HTR-8/SVneo (cell line): ENCODE measurements at places on chromosomes 16 and 17.

- DNase-seq: peak; percentile 55
Measured at GRCh38 chr16:70250748-70251628, 752 bp downstream of the EXOSC6 start.

DNA sequence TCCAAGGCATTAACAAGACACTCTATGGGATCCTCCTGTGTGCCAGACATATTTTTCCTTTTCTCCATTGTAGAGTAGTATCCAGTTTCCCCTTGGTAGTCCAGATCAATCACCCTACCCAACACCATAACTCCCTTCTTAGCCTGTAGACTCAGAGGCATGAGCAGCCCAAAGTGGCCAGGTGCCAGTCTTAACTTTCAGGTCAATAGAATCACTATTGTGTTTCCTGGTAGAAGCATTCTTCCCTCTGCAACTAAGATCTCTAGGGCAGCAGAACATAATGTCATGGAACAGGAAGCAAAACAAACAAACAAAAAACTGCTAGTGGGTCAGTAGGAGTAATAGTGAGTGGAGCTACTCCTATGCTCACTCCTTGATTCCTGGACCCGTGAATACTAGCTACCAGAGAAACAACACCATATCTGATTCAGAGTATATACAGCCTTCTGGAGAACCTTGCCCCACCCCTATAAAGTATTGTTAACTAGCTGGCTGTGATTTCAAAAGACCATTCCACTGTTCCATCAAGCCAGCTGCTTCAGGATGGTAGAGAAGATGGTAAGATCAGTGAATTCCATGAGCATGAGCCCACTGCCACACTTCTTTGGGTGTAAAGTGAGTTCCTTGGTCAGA is 11.2 kb upstream of the CLEC19A start:
- no peak for DNase-seq

DNA sequence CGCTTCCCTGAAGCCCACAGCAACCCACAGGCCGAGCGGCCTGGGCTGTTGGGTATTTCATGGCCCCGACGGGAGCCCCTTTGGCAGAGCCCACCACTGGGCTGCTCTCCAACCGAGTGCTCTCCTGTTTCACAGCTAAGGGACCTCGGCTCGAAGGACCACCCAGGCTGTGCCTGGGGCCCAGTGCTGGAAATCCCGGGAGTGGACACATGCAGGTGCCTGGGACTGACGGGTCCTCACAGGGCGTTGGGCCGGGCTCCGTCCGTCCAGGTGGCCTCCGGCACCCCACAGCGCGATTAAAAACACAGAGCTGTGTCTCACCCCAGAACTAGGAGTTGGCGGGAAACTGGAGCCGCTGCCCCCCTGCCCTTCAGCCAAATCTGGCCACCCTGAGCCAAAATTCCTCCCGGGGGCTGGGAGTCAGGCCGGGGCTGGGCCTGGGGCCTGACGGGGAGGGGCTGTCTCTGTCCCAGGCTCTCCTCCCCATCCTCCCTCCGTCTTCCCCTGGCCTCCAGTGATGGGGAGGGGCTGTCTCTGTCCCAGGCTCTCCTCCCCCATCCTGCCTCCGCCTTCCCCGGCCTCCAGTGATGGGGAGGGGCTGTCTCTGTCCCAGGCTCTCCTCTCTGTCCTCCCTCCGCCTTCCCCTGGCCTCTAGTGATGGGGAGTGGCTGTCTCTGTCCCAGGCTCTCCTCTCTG is 14.1 kb downstream of the UTS2R start:
- DNase-seq: no peak

GRCh38 chr17:32852811-32853210 is 24.1 kb downstream of the MYO1D start:
- no peak for DNase-seq

GRCh38 chr17:77189148-77189547 is 48.4 kb downstream of the SEC14L1 start:
- DNase-seq: no peak

DNA sequence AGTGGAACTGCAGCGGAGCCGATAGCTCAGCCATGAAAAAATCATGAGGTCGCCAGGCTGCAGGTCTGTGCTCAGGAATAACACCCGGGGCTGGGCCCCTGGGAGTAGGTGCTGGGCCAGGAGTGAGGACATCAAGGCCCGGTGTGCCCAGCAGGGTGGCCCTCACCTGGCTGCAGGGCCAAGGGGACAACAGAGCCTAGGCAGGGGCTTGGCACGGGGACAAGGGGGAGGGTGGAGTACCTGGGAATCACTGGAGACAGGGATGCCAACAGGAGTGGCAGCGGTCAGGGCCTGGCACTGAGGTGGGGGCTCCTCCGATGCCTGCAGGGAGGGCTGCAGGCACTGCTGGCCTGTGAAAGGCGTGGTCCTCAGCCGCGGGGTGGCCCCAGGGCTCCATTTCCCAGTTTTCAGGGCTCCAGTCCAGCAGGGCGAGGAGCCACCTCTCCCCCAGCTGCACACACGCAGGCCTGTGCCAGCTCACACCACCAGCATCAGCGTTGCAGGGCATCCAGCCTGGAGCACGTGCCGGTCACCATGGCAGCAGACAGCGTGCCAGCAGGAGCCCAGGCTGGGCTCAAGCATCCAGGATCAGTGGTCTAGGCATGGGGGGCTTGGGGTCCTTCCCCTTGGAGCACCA is 4.7 kb upstream of the FSCN2 start:
- DNase-seq: no peak

DNA sequence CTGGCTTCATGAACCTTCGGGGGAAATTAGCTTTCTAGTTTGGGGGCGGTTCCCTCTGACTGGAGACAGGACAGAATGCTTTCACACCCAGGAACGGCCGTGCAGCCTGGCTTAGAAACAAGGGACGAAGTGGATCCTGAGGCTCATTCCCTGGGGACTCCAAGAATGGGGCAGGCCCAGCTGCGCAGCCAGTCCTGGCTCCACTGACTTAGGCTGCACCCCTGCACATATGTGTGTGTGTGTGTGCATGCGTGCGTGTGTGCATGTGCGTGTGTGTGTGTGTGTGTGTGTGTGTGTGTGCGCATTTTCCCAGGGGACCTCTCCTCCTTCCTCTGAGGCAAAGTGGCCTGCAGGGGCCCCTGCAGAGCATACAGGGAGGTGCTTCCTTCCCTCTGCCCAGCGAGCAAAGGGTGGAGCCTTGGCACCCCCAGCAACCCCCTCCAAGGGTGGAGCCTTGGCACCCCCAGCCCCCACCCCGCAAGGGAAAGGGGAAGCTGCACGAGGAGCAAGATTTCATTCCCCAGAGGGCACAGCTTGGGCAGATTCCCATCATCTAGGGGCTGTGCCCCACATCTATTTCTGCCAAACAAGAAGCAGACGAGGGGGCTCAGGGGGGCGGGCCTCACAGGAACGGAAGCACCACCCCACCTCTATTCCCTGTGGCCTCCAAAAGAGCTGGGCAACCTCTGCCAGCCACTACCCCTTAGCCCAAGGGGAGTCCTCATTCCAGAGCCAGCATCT is 97.6 kb upstream of the CBX4 start:
- DNase-seq: no peak

DNA sequence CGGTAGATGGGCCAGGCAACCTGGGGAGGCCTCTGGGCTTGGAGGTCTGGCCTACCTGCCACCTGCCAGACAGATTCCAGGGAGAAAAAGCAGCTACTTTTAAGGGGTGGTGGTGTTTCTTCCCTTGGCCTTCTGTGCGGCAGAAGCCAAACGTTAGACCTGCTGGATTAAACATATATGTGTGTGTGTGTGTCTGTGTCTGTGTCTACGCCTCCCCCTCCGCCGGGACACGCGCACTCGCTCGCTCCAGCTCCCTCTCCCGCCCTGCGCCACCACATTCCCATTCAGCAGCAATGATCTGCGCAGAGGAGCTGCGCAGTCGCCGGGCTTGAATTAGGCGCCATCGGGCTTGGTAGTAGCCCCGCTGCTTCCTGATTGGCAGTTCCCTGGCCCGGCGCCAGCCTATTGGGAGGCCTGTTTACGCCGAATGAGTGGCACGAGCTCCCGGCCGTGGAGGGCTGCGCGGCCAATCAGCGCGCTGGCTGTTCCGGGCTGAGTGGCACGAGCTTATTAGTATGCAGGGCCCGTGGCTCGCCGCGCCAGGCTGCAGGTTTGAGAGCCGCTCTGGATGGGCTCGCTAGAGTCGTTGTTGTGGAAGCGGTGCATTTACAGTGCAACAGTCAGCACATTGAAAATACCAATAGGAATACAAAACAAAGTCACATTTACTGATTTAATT is at the start of gene BAHCC1:
BAHCC1 (plus strand) TSS at position 537 of the 679 bp plus-strand sequence. CDS start 4,283 bp downstream, outside the sequence.
- DNase-seq: peak; percentile 98

GRCh38 chr17:20116683-20117309 is 107.6 kb downstream of the SPECC1 start:
- peak; percentile 63 for DNase-seq
